ENCODE measurements at places on chromosomes 12 and 14.
A peak's percentile ranks its signal among the peaks of the same experiment; 100 is the strongest.

GRCh38 chr12:48199774-48200221, 3.3 kb downstream of the OR10AD1 start:
- peak; percentile 33 for DNase-seq

GRCh38 chr14:104293851-104294627, 155.7 kb downstream of the KIF26A start:
- no peak for DNase-seq

DNA sequence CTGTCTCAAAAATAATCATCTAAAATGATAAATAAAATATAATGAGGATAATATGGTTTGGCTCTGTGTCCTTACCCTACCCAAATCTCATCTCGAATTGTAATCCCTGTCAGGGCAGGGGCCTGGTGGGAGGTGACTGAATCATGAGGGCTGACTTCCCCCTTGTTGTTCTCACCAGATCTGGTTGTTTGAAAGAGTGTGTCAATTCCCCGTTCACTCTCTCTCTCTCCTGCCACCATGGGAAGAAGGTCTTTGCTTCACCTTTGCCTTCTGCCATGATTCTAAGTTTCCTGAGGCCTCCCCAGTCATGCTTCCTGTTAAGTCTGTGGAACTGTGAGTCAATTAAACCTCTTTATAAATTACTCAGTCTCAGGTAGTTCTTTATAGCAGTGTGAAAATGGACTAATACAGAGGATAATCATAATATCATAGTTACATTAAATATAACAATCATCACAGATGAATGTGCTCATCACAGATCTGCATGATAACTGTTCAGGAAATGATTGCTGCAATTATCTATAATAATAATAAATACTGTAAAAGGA, 12.6 kb downstream of the EFCAB11 start:
- no peak for DNase-seq

GRCh38 chr14:53953002-53953827, 3.4 kb downstream of the BMP4 start:
- DNase-seq: peak; percentile 82

GRCh38 chr14:35678403-35679028, 130.6 kb downstream of the RALGAPA1 start:
- no peak for DNase-seq

GRCh38 chr12:97530245-97530644, 67.6 kb downstream of the RMST start:
- no peak for DNase-seq

- DNase-seq: no peak
These were observed 272.5 kb upstream of the PRICKLE1 start for GRCh38 chr12:42862055-42862454.

DNA sequence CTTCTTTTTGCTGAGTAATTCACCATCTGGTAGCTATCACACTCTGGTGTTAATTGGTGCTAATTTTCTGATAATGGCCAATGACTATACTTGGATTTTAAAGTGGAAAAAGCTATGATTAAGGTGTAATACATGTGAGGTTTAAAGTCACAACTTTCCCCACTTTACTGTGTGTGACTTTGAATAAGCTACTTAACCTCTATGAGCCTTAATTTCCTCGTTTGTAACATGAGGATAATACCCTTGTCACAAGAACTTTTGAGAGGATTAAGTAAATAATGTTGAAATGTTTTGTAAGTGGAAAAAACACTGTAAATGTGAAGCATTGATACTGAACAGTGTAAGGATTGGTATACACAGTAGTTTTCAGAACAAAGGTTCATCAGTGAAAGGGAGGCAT, 65.3 kb downstream of the MSRB3 start:
- DNase-seq: no peak

DNA sequence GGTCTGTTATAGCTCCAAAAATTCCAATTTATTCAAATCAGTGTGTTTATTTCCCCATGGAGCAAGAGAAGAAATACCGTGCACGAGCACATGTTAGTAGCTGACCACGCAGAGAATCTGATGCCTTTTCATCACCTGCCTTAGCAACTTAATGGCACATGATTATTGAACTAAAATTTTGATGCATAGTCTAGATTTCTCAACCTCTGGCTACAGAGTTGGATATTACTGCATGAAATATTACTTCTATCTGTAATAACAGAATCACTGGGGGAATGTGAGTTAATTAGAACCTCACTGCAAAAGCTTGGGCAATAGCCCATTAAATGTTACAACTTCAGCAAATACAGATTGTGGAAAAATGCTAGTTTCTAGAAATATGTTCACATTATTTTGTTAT, 335.8 kb downstream of the FLRT2 start:
- no peak for DNase-seq

DNA sequence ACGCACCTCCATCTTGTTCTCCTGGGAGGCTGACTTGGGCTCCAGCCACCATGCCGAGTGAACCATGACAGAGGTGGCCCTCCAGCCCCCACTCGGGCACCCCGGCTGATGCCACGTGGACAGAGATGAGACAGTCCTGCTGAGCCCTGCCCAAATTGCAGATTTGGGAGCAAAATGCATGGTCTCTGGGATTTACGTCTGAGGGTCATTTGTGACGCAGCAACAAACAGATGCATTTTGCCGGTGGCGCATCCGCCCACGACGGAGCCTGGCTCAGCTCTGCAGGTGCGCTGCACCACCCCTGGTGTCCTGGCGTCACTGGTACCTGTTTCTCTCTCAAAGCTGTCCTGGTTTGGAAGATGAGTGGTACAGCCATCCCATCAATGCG, 31.1 kb upstream of the INF2 start:
- DNase-seq: no peak

GRCh38 chr14:41957459-41957858, 350.8 kb downstream of the LRFN5 start:
- DNase-seq: no peak

DNA sequence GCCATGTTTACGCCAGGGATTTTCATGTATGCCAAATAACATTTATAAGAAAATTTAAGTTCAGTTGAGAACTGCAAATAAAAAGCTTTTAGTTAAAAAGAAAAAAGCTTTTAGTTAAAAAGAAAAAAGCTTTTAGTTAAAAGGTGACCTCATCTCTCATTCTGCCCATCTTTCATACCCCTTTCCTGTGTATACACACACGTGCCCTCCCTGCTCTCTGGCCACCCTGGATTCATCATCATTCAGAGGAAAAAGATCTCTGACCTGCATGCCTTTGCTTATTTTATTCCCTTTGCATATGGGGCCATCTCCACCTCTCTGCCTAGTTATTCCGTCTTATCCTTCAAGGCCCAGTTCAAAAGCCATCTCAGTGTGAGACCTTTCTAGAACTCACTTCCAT, 38.1 kb upstream of the CDK17 start:
- DNase-seq: no peak

- DNase-seq: no peak
These were observed 352.7 kb upstream of the NAV3 start for GRCh38 chr12:77477907-77478533.

DNA sequence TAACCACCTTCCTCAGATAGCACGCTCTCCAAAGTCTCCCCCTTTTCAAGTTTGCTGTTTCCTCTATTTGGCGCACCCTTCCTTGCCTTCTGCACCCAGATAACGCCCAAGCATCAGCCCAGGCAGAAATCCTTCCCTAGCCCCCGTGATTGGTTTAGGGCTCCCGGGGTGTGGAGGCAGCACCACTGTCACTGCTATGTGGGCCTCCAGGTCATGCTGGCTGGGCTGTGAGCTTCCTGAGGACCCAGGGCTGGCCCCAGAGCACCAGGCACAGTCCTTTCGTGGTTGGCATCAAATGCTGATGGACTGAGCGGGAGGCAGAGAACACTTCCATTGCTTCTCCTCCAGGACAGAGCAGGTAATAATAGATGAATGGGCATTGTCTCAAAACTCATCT, 311.4 kb downstream of the BCL11B start:
- DNase-seq: no peak

DNA sequence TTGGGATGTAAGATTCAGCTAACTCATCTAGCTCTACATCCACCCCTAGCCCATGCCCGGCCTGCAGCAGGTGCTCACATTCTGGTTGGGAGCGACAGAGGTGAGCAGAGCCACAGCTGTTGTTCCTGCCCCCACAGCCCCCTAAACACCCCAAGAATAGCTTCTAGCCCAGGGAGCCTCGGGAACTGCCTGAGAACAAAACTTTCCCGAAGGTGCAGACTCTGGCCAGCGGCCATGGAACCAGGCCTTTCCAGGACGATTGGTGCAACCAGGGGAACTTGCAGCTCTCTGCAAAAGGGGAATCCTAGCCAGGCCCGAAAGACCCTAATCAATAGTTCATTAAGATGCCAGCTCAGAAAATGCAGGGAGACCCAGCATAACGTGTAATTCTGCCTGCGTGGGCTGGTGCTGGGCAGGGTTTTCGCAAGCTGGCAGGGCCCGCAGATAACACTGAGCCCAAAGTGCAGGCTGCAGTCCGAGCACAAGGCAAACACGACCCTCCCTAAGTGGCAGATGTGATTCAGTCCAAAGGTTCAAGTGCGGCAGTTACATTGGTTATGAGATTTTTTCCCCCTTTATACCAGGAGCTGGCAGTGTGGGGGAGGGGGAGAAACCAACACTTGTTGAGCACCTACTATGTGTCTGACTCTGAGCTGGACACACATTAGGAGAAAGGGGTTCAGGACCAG, 122.5 kb upstream of the MAP1LC3B2 start:
- DNase-seq: no peak

GRCh38 chr12:38905480-38906351, at the start of gene CPNE8:
Gene CPNE8, minus strand, starts transcription at chr12:38905591. Its CDS starts 57 bp downstream, at chr12:38905534.
- peak; percentile 78 for DNase-seq

GRCh38 chr14:51305751-51306150, 65.7 kb downstream of the TMX1 start:
- DNase-seq: no peak

GRCh38 chr12:109893261-109893995, 6.6 kb upstream of the TCHP start:
- DNase-seq: no peak

DNA sequence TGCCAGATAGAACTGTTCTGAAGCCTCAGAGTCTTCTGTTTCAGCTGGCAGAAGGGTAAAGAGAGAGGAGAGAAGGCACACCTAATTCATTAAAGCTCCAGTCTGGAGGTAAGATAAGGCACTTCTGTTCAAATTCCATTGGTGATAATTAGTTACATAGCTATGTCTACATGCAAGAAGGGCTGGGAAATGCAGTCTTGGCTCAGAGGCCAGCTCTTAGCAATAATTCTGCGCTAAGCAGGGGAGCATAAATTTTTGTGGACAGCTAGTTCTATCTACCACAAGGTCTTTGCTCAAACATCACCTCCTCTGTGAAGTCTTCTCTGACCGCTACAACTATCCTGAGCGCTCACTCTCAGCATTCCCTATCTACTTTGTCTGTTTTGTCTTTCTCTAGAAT, 14.3 kb upstream of the E2F7 start:
- DNase-seq: no peak
